ENCODE measurements at places on chromosomes 6 and 20.

DNA sequence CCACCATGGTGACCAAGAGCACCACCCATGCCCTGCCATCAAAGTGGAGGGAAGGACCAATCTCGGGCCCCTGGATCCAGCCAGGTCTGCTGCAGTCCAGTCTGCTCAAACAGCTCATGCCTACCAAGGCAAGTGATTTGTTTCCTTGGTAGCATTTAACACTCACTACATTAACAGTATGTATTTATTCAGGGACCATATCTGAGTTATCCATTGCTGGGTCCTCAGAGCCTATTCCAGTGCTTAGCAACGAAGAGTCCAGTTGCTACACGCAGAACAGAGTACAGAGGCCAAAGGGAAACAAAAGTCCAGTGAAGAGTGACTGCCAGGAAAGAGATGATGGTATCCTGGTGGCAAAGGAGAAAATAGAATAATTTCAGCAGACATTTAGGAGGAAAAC lies 352.2 kb downstream of the PTPRT start:
- DNase-seq: no peak

DNA sequence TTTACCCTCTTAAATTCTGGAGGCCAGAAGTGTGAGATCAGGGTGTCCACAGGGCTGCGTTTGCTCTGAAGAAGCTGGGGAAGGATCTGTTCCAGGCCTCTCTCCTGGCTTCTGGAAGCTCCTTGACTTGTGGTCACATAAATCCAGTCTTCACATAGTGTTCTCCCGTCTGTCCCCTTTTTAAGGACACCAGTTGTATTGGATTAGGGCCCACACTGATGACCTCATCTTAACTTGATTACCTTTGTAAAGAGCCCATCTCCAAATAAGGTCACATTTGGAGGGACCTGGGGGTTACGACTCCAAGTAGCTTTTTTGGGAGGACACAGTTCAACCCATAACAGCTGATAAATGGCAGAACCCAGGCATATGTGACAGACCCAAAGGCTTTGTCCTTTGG lies 20.0 kb upstream of the WFDC2 start:
- no peak for DNase-seq

DNA sequence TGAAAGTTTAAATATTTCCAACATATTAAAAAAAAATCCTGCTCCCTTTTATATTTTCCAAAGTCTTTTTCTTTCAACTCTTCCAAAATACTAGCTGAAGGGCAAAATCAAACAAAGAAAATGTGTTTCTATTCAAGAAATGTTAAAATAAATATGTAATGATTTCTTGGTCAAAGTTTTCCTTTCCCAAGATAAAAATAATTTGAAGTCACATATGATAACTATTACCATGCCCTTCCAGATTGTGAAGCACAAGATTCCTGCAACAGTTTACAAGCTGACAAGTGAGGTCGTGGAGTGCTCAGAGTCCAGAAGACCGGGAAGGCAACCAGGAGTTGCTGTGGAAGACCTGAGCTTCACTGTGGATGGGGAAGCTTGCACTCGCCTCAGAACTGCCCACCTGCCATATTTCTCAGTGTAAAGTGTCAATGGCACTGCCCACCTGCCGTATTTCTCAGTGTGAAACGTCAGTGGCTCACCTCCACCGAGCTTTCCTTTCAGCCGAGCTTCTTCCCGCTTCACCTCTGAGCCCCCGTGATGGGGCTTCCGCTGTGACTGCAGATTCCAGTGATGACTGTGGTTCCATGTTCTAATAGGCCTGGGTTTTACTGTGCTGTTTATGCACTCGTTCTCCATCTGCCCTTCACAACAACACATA lies 160.5 kb downstream of the THBS2 start:
- DNase-seq: no peak

GRCh38 chr6:90315354-90315950 lies 18.8 kb upstream of the BACH2 start:
- DNase-seq: peak; percentile 87

GRCh38 chr20:33676121-33676520 lies 1.9 kb upstream of the NECAB3 start:
- DNase-seq: no peak

DNA sequence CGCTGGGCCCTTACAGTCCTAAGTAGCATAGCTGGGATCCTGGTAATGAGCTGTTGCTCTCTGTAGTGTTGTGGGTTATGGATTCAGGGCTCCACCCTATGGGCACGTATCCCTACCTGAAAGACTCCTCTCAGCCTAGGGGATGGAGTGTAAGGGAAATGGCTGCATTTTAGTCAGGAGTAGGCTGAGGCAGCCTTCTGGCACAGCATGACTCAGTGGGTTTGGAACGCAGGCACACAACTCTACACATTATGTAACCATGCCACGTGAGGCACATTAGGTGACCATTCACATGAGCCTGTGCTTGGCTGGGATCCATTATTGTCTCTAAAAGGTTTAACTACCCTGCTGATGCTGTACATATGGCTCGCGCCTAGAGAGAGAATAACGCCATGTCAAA lies 27.8 kb downstream of the HDDC2 start:
- no peak for DNase-seq

- no peak for DNase-seq
Measured at GRCh38 chr6:137862419-137863090, 4.5 kb upstream of the TNFAIP3 start.

GRCh38 chr6:30821862-30822784 lies 62.2 kb upstream of the DDR1 start:
- DNase-seq: peak; percentile 16

DNA sequence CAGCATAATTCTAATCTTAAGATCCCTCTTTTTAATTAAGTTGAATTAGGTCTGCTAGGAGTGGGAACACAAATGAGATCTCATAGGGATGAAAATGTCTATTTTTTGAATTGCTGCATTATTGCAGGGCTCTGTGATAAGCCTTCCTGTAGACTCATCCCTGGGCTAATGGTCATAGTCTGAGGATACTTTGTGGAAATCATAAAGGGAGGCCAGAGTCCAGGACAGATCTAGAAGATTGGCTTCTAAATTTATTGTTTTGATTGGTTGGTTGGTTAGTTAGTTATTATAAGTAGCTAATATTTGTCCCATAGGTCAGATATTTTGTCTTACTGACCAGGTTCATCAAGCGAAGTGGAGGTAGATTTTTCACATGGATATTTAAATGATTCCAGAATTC lies 142.3 kb downstream of the AKAP7 start:
- no peak for DNase-seq

GRCh38 chr6:35072698-35073055 lies 68.5 kb downstream of the TCP11 start:
- DNase-seq: no peak

DNA sequence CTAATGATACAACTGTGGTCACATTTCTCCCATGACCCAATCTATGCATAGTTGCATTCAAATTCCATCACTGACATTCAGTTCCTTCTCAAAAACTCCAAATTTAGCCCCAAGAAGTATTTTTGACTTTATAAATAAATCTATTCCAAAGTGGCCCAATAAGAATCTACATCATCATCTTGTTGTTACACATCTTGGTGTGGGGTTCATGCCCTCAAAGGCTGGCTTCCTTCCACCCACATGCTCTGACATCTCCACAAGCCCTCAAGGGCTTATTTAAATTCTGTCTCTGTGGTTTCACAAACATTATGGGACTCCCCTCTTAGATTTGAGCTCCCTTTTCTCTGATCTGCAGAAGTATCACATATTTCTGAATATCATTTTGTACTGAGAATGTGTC lies 585.3 kb upstream of the BTBD3 start:
- DNase-seq: no peak

GRCh38 chr20:18428490-18429173 lies 38.2 kb downstream of the DZANK1 start:
- no peak for DNase-seq

- no peak for DNase-seq
Measured at GRCh38 chr20:90651-91050, 3.2 kb downstream of the DEFB125 start.

GRCh38 chr20:51757226-51757625 lies 11.0 kb downstream of the ATP9A start:
- no peak for DNase-seq

All from naive B cell (primary cell).